ENCODE measurements at places on chromosomes 1 and 21.

GRCh38 chr1:22600071-22600816 is 36.2 kb upstream of the C1QA start:
- no peak for ATAC-seq
- no peak overlapping the region for H3K27ac ChIP-seq
- no peaks in the 10 kb centered on the region for H3K4me1 ChIP-seq
- no peak overlapping the region for H3K4me3 ChIP-seq
- H3K36me3 ChIP-seq, result no peaks in the 10 kb centered on the region

- no peaks in the 10 kb centered on the region for H3K27me3 ChIP-seq
- H3K4me1 ChIP-seq, result peaks cover 37% of the 10 kb centered on the region
Measured at GRCh38 chr1:64162151-64162550, 41.3 kb upstream of the UBE2U start.

DNA sequence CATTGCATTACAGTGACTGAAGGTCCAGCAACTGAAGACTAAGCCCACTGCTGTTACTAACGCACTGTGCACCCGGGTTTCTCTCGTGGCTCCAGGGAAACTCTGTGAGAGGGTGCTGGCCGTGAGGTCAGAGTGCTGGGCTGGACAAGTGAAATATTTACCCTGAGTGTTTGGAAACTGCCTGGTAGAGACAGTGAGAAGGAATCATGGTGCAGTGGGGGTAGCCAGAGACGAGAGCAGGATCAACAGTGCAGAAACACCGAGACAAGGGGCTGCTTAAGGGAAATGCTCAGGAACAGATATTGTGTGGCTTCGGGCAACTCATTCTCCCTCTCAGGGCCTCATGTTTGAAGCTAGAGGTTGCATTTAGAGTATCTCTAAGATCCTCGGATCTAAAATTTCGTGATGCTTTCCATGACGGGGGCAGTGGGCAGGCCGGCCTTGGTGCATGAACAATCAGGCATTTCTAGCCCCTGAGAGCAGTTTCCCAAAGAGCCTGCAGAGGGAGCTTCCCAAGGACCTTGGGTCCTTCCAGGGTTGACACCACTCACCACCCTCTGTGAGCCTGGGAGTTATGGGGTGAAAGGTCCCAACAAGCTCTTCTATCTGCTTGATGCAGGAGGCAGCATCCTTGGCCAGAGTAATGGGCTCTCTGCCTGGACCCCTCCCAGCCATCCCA is 9.7 kb downstream of the CD2 start:
- no peak overlapping the region for H3K4me3 ChIP-seq
- no peak for ATAC-seq

DNA sequence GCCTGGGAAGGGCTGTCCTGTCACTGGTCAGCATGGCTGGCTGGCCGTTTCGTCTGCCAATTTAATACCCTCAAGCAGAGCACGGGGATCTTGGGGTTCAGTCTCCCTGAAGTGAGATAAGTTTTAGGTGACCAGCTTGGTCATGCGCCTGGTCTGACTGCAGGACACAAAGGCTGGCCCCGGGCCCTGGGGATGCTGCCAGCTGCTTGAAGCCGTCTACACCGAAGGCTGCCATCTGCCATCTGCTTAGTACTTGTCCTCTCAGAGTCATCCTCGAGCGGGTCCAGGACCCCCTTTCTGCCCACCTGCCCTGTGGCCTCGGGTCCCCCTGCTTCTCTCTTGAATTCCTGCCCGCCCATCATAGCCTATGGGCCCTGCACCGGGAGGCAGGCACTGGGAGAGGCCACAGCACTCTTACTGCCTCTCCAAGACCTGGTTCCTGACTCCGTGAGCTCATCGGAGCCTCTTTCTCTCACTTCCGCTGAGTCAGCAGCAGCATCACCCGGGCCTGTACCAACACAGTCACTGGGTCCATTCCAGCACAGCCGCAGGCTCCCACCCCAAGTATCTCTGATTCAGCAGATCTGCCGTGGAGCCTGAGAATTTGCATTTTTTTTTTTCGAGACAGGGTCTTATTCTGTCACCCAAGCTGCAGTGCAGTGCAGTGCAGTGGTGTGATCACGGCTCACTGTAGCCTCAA is 7.0 kb downstream of the FBLIM1 start:
- no peaks in the 10 kb centered on the region for H3K4me1 ChIP-seq
- H3K4me3 ChIP-seq, result no peak overlapping the region
- no peaks in the 10 kb centered on the region for H3K27me3 ChIP-seq
- no peaks in the 10 kb centered on the region for H3K36me3 ChIP-seq
- H3K27ac ChIP-seq, result no peak overlapping the region

- H3K4me3 ChIP-seq, result no peak overlapping the region
- peak; percentile 80 for ATAC-seq
- H3K27ac ChIP-seq, result peak overlapping the region; percentile 26
- H3K27me3 ChIP-seq, result no peaks in the 10 kb centered on the region
- peaks cover 25% of the 10 kb centered on the region for H3K4me1 ChIP-seq
Measured at GRCh38 chr1:39127513-39127912, 77.0 kb upstream of the MACF1 start.
